ENCODE measurements at places on chromosomes 3 and 15. TPM values are rescaled to one million over a fixed set of nuclear protein-coding genes. Genes with fewer than 3 reads are reported as not detected.

DNA sequence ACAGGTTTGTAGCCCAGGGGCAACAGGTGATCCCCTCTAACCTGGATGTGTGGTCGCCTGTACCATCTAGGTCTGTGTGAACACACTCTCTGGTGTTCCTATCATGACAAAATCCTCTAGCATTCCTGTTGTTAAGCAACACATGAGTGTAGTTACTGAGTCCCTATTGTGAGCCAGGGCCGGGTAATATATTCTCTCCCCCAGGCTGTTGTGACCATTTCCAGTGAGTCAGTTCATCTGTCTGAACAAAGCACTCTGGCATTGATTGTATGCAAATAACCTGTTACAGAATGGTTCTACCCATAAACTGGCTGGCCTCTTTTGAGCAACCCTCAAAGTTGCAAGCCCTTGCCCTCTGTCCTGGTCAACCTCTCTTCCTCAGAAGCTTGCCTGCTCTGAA lies 2.6 kb upstream of the FLNB start:
- H3K36me3 ChIP-seq, result no peaks in the 10 kb centered on the region
- H3K4me3 ChIP-seq, result no peak overlapping the region
- no peaks in the 10 kb centered on the region for H3K27me3 ChIP-seq
- no peak for DNase-seq
- H3K4me1 ChIP-seq, result no peaks in the 10 kb centered on the region
- H3K27ac ChIP-seq, result peak overlapping the region; percentile 26

DNA sequence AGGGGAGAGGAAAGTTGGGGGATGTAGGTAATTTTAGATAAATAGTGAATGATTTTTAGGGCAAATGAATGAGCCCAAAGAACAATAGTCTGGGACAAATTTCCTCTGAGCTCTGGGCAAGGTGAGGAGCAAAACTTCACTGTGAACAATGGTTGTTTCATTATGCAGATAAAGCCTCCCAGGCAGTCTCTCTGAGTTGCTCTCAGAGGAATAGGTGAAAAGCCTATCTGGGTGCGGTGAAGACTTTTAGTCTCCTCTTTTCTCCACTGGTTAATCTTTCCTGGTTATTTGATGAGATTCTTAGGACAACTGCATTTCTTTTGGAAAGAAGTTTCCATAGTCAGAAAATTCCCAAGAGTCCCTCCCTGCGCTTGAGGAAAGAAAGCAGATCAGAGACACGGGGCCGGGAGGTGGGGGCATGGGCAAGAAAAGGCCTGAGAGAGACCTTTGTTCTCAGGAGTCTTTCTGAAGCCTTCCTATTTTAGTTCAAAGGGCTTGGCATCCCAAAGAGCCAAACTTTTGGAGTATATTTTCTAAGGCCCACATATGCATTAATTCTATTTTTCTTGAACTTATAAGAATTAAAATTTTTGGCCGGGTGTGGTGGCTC lies 353.6 kb upstream of the SLCO3A1 start:
- H3K36me3 ChIP-seq, result no peaks in the 10 kb centered on the region
- no peaks in the 10 kb centered on the region for H3K27me3 ChIP-seq
- H3K4me3 ChIP-seq, result no peak overlapping the region
- no peaks in the 10 kb centered on the region for H3K4me1 ChIP-seq
- DNase-seq, result no peak

GRCh38 chr3:71088742-71089141 lies 494.8 kb downstream of the FOXP1 start:
- no peaks in the 10 kb centered on the region for H3K27me3 ChIP-seq
- no peak overlapping the region for H3K4me3 ChIP-seq
- H3K36me3 ChIP-seq, result no peaks in the 10 kb centered on the region
- H3K27ac ChIP-seq, result no peak overlapping the region

GRCh38 chr3:105513886-105514285 lies 147.2 kb downstream of the ALCAM start:
- no peak overlapping the region for H3K4me3 ChIP-seq
- no peaks in the 10 kb centered on the region for H3K27me3 ChIP-seq
- H3K4me1 ChIP-seq, result no peaks in the 10 kb centered on the region
- no peaks in the 10 kb centered on the region for H3K36me3 ChIP-seq

DNA sequence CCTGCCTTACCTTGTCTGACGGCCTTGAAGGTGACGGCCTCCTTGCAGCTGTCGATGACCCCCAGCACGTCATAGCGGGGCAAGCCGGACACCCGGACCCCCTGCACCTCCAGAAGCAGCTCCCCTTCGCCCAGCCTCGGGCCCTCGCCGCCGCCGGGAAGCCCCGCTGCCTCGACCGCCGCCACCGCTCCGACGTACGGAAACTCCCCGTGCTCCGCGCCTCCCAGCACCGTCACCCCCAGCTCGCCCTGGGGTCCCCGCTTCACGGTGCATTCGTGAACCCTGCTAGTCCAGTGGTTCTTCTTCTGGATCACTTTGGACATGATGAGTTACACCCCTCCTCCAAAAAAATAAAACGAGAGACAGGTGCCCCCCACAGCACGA lies 740 bp downstream of the MAGI1 start:
- peak overlapping the region; percentile 95 for H3K27ac ChIP-seq
- DNase-seq, result peak; percentile 36
- H3K4me1 ChIP-seq, result peaks cover 16% of the 10 kb centered on the region
- peak overlapping the region; percentile 91 for H3K4me3 ChIP-seq
- no peaks in the 10 kb centered on the region for H3K27me3 ChIP-seq

GRCh38 chr15:77118882-77119321 lies 48.0 kb upstream of the TSPAN3 start:
- no peaks in the 10 kb centered on the region for H3K36me3 ChIP-seq
- H3K4me1 ChIP-seq, result peaks cover 16% of the 10 kb centered on the region

DNA sequence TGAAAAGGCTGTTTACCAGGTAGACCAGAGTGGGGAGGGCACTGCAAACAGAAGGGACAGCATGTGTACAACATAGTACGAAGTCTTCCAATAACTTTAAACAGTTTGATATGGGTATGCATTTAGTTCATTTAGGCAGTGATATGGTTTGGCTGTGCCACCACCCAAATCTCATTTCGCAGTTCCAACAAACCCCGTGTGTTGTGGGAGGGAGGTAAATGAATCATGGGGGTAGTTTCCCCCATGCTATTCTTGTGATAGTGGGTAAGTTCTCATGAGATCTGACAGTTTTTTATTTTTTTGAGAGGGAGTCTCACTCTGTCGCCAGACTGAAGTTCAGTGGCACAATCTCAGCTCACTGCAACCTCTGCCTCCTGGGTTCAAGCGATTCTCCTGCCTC lies 7.6 kb upstream of the RAMAC start:
- no peaks in the 10 kb centered on the region for H3K27me3 ChIP-seq
- no peaks in the 10 kb centered on the region for H3K36me3 ChIP-seq
- H3K4me3 ChIP-seq, result no peak overlapping the region
- DNase-seq, result no peak
- H3K4me1 ChIP-seq, result no peaks in the 10 kb centered on the region
- no peak overlapping the region for H3K27ac ChIP-seq

DNA sequence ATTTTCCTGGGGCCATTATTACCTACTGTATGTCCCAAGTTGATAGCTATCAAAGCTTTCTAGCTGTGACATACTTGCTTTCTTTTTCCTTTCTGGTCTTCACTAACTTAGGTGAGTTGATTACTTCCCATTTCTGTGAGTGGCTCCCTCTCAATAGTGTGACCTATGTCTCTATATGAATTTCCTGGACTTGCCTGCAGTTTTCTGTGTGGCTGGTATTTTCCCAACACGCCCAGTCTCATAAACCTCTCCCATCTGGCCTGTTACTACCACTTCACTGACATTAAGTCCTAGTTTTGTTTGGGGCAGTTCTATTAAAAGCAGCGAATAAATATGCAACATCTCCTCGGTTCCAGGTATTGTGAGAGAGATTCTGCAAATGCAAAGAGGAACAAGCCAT lies 671.2 kb downstream of the SI start:
- no peaks in the 10 kb centered on the region for H3K4me1 ChIP-seq
- H3K4me3 ChIP-seq, result no peak overlapping the region
- H3K27me3 ChIP-seq, result no peaks in the 10 kb centered on the region
- DNase-seq, result no peak
- no peak overlapping the region for H3K27ac ChIP-seq
- H3K36me3 ChIP-seq, result no peaks in the 10 kb centered on the region

DNA sequence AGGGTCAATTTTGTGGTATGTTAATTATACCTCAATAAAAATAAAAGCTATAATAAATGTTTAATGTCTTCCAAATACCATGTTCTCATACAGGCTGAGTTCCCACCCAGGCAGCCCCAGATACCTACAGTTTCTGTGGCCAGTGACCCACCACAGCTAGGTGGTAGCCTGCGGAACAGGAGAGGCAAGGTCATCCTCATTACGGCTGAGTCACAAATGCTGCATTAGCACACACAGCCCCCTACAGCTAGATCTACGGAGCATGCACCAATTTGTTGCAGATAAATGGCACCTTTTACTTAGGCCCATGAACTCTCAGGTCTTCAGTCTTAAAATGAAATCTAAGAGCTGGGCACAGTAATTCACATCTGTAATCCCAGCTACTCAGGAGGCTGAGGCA lies 5.1 kb downstream of the SPATA12 start:
- H3K27ac ChIP-seq, result no peak overlapping the region
- no peaks in the 10 kb centered on the region for H3K36me3 ChIP-seq
- peaks cover 38% of the 10 kb centered on the region for H3K4me1 ChIP-seq
- no peak for DNase-seq
- no peaks in the 10 kb centered on the region for H3K27me3 ChIP-seq
- H3K4me3 ChIP-seq, result no peak overlapping the region

- no peak overlapping the region for H3K4me3 ChIP-seq
- no peak overlapping the region for H3K27ac ChIP-seq
- no peaks in the 10 kb centered on the region for H3K27me3 ChIP-seq
These were observed 213.4 kb upstream of the TBL1XR1 start for GRCh38 chr3:177410730-177411129.

DNA sequence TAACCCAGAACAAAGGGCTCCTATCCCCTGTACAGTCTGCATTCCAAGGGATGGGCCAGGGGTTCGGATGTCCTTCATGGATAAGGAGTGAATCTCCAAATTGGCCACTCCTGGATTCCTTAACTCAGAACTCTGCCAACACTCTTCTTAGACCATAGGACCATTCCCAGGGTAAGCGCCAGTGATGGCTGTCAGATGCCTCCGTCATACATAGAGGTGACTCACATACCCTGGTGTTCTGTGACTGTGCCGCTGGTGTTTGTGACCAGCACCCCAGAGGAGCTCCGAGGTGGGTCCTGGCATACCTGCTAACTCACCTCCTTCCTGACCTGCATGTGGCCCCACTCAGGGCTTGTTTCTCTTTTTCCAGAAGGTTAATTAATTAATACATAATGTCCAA lies 134.7 kb downstream of the KLF13 start:
- H3K4me1 ChIP-seq, result peaks cover 4% of the 10 kb centered on the region
- no peak overlapping the region for H3K4me3 ChIP-seq
- no peak for DNase-seq
- no peak overlapping the region for H3K27ac ChIP-seq

DNA sequence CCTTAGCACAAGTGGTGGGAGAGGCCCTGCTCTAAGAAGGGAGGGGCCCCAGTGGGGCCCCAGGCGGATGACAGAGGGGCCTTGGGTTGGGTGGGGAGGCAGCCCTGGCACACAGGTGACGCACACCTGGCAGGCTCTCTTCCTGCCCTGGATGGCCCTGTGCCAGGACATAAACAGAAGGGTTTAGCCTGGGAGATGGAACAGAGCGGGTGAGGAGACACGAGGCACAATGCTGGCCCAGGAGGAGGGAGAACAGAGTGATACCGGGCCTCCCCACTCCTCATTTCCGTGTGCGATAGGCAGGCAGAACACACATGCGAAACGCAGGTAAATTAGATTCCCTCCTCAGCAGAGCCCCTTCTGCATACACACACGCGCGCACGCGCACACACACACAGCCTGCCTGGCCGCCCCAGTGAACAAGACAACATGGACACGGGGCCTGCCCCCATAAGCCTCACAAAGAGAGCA lies 39.8 kb downstream of the IDH2 start:
- peaks cover 71% of the 10 kb centered on the region for H3K4me1 ChIP-seq
- DNase-seq, result no peak
- no peaks in the 10 kb centered on the region for H3K36me3 ChIP-seq
- H3K27ac ChIP-seq, result no peak overlapping the region
- no peak overlapping the region for H3K4me3 ChIP-seq
- H3K27me3 ChIP-seq, result no peaks in the 10 kb centered on the region

DNA sequence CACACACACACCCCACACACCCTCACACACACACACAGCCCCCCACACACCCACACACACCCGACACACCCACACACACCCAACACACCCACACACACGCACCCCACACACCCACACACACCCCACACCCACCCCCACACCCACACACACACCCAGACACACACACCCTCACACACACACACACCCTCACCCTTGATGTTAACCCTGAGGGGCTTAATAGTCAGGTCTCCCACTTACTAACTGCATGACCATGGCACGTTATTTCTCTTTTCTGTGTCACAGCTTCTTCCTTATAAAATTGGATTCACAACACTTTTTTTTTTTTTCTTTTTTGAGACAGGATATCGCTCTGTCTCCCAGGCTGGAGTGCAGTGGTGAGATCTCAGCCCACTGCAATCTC lies 2.8 kb downstream of the GRM2 start:
- H3K27me3 ChIP-seq, result no peaks in the 10 kb centered on the region
- H3K27ac ChIP-seq, result no peak overlapping the region
- no peak overlapping the region for H3K4me3 ChIP-seq
- DNase-seq, result no peak
- no peaks in the 10 kb centered on the region for H3K36me3 ChIP-seq

DNA sequence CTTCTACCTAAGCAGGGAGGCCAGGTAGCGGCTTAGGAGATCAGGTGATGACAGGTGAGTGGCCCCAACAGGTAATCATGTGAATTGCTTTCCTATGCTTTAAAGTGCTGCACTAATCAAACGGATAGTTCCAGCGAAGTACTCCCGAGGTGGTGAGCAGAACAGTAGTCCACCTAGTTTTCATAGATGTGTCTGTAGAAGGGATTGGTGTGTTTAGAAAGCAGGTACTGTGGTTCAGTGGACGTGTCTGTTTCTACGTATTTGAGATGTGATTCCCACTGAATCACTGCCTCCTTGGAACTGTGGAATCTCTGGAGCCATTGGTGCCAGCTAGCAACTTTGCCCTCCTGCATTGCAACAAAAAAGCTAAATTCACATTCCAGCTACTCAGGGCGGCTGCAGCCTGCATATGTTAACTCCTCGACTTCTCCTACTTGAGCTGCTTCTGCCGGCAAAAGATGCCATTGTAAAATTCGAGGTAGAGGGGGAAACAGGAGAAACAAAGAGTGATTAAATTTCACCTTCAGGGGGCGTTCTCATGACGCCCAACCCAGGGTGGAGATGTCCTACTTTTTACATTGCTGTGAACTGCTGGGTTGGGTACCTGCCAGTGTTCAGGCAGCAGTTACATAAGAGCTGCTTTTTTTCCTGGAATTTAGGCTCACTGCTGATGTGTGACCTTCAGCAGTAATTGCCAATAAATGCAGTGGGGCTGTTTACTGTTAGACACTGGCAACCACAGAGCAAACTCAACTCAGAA lies 227.3 kb downstream of the ITPR1 start:
- peak overlapping the region; percentile 75 for H3K27ac ChIP-seq
- peak; percentile 29 for DNase-seq
- peaks cover 44% of the 10 kb centered on the region for H3K4me1 ChIP-seq
- no peak overlapping the region for H3K4me3 ChIP-seq
- peaks cover 22% of the 10 kb centered on the region for H3K36me3 ChIP-seq

BCL6 gene
- total RNA-seq, result 27.9 TPM

SLC9C1 gene
- total RNA-seq, result 1.8 TPM

GOLGA8K gene
- 1.00 TPM for total RNA-seq

CCR1 gene
- 1.2 TPM for total RNA-seq

TM4SF4 gene
- not detected for total RNA-seq

WWTR1 gene
- total RNA-seq, result 30.3 TPM

All from heart right ventricle (tissue), 16 donors.